ENCODE measurements at places on chromosomes 1 and 21.

DNA sequence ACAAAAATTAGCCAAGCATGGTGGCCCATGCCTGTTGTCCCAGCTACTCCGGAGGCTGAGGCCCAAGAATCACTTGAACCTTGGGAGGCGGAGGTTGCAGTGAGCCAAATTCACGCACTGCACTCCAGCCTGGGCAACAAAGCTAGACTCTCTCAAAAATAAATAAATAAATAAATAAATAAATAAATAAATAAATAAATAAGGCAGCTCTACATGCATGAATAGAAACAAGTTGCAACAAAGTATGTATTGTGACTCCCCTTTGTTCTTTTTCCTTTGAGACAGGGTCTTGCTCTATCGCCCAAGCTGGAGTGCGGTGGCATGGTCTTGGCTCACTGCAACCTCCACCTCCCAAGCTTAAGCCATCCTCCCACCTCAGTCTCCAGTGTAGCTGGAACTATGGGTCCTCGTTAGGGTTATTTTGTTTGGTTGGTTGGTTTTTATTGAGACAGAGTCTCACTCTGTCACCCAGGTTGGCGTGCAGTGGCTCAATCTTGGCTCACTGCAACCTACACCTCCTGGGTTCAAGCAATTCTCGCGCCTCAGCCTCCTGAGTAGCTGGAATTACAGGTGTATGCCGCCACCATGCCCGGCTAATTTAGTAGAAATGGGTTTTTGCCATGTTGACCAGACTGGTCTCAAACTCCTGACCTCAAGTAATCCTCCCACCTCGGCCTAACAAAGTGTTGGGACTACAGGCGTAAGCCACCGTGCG is 8.0 kb downstream of the USP48 start:
- DNase-seq, result no peak

DNA sequence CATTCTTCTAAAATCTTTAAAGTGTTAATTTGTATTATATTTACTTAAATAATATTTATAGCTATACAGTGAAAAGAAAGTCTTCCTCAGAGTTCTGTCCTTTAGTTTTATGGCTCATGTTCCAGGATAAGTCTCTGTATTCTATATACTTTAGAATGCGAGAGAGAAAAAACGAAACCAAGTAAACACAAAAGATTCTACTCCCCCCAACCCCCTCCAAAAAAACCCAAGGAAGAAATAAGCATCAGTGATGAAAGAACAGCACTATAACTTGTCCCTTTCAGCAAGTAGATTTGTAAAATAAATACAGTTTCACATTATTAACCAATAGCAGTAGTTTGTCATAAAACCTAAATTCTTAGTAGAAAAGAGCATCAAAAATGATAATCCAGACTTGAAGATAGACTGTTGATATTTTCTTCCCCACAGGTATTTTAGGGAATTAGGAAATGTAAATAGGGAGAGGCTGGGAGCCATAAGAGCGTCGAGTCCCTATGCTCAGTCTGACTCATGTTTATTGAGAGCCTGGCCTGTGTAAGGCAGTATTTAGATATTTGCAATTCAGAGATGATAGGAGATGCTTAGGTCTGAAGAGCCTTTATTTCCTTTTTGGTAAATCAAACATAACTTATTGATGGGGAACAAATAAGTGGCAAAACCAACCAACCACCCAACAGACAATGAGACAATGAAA is 35.5 kb downstream of the CDC14A start:
- no peak for DNase-seq

- no peak for DNase-seq
These were observed 838.9 kb downstream of the USP25 start for GRCh38 chr21:16568661-16569060.

- no peak for DNase-seq
These were observed 5.3 kb upstream of the SLC37A1 start for GRCh38 chr21:42508371-42508770.

DNA sequence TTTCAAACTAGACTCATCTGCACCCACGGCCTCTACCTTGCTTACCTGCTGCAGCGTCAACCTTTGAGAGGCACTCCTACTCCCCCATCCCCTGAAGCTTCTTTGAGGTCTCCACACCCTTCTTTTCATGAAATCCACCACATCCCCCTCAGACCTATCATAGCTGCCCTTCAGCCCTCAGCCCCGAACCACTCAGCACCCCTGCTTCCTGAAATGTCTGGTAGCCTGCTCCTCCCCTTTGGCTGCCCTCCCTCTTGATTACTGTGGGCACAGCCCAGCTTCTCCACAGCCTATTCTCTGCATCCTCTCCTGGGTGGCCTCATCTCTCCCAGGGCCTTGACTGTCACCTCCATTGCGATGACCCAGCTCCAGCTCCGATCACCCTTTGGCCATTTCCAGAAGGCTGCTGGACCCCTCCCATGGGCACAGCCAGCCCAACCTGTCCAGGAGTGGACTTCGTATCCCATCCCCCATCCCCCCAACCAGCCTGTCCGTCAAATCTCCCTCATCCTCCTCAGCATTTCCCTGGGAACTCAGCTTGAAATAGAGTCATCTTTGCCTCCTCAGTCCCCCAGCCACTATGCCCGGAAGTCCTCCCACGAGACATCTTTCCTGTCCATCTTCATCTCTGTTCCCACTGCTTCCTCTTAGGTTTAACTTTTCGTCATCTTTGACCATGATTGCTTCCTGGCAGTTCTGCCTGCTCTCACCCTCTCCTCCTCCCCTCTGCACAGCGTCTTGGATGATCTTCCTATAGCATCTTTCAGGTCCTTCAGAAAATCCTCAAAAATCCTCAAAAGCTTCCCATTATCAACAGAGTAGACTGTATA is 6.1 kb upstream of the ADORA1 start:
- DNase-seq, result no peak

DNA sequence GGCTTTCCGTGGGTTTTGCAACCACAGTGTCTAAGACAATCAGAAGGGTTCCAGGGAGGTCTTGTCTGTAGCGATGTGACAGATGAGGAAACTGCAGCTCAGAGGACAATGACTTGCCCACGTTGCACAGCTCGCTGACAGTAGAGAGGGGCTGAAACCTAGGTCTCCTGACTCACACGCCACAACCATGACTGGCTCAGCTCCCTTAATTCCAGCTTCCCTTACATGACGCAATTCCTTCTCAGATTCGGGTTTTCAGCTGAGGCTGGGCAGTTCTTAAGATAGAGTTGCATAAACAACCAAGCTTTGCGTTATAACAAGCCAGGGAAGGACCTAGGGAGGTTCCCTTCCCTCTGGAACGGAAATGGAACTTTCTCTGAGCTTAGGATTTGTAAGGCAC is 36.3 kb downstream of the DHCR24 start:
- DNase-seq, result no peak
